ENCODE measurements at places on chromosomes 12 and 14.

DNA sequence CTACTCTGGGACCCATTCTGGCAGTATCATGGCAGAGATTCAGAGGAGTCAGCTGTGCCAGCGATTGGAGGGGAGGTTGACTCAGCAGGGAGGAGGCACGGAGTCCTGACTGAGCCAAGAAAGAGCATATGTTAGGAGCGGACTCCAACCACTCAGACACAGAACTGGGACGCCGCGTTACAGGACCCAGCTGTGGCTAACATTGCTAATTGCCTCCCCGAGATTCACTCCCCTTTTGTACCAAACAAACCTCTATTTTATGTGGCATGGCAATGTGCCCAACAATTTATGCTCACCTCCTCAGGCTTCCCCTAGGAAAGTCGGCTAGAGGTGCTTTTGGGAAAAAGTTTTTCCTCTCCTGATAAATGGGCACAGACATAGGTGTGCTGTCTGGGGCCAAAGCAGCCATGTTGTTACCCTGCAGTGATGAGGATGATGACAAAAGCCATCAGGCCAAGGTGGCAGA, 15.2 kb upstream of the CLIP1 start:
- DNase-seq, result peak; percentile 39

DNA sequence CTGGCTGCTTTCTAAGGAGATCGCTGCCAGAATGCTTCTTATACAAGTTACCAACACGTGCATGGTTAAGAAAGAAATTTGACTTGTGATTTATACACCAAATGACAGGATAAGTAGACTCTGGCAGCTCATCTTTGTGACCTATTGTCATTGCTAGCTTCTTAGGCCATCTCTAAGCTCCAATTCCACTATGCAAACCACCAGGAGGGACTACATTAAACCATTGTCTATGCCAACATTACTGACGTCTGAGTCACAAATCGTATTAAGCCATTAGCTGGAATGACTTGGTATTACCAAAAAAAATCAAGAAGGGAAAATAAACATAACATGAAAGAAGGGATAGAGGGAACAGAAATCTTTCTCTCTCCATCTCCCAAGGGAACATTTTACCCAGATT, 15.8 kb upstream of the VPS33A start:
- DNase-seq, result peak; percentile 81

DNA sequence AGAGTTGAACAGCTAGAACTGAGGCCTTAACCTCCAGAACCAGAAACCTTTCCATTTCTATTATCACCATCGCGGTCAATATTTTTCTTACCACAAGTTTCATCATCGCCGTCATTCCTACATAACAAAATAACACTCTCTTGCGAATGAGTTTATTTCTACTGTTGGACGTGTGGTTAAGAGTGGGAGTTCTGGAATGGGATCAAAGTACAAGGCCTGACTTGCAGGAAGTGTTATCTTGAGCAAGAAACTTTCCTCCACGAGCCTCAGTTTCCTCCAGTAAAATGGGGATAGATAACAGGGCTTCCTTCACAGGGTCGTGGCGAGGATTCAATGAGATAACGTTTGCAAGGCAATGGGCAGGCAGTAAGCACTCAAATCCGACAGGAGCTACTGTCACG, 652 bp downstream of the SART3 start:
- DNase-seq, result peak; percentile 95

DNA sequence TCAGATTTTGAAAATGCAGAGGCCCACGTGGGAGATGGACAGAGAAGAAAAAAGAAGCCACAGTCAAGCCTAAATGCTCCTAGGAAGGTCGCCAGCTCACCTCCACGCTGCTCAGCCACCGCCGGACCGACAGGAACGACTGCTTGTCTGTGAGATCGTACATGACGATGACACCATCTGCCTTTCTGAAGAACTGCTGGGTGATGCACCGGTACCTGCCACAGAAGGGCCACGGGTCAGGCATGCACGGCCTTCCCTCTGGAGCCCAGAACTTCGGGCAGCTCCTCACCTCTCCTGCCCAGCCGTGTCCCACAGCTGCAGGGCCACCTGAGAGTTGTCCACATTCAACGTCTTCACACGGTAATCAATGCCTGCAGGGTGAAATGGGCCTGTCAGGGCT, 125.6 kb downstream of the CRACR2A start:
- no peak for DNase-seq
